Bladder microvascular endothelial cell (primary cell): ENCODE measurements at places on chromosomes 13 and 19. TPM values are rescaled to one million over a fixed set of nuclear protein-coding genes. Genes with fewer than 3 reads are reported as not detected.

Gene CGB3
- not detected in 2 replicates for total RNA-seq

Gene ZSCAN5C
- total RNA-seq, result not detected in 2 replicates

Gene MAMSTR
- total RNA-seq, result 0.16 and 0.25 TPM in 2 replicates

Gene CCNE1
- 4.5 and 12.5 TPM in 2 replicates for total RNA-seq

Gene PNMA8A
- total RNA-seq, result 0.19 TPM in 1 of 2 replicates, not detected in the other

Gene KL
- 0.25 and 1.3 TPM in 2 replicates for total RNA-seq

Gene CD70
- total RNA-seq, result 0.25 TPM in 1 of 2 replicates, not detected in the other

Gene FCGBP
- total RNA-seq, result under 0.01 and 0.06 TPM in 2 replicates
